ENCODE measurements at places on chromosomes 16 and 17.

DNA sequence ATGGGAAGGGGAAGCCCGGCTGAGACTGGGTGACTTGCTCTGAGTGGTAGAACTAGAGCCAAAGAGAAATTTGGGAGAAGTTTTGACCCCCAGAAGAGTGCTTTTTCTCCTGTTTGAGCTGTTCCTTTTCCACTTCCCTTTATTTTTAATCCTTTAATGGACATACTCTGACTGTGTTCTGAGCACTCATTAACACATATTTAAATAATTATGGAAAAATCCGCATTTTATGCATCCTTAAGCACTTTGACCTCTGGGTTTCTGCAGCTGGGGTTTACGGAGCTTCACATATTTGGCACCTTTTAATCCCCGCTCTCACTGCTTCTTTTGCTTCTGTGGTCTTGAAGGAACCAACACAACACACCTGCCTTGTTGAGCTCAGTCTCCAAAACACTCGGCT is 114.7 kb downstream of the FOXL1 start:
- DNase-seq: no peak

- no peak for DNase-seq
Observed at GRCh38 chr16:84922351-84923120, 88.8 kb downstream of the ZDHHC7 start.

- no peak for DNase-seq
Observed at GRCh38 chr17:65902831-65903522, 289.0 kb downstream of the CEP112 start.

- no peak for DNase-seq
Observed at GRCh38 chr16:19963301-19963700, 78.7 kb upstream of the GPRC5B start.

DNA sequence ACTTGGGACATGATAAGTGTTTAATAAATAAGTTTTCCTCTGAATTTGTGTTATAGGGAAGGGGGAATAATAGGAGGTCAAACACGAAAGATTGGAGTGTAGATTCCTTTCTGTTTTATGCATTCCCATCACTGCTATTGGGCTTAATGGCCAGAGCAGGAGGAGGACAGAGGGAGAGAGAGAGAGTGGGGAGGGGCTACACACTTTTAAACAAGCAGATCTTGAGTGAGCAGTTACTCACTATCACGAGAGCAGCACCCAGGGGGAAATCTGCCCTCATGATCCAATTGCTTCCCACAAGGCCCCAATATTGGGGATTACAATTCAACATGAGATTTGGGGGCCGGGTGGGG is 505.0 kb downstream of the GRIN2A start:
- DNase-seq: no peak

- DNase-seq: no peak
Observed at GRCh38 chr17:17414341-17414805, 62.4 kb upstream of the MED9 start.

Measured in activated T-cell treated with anti-CD3 and anti-CD28 coated beads for 1 hour (primary cell).